ENCODE measurements at places on chromosomes 12 and 14.

- no peak for DNase-seq
These were observed 260.7 kb downstream of the CCDC59 start for GRCh38 chr12:82097438-82097837.

DNA sequence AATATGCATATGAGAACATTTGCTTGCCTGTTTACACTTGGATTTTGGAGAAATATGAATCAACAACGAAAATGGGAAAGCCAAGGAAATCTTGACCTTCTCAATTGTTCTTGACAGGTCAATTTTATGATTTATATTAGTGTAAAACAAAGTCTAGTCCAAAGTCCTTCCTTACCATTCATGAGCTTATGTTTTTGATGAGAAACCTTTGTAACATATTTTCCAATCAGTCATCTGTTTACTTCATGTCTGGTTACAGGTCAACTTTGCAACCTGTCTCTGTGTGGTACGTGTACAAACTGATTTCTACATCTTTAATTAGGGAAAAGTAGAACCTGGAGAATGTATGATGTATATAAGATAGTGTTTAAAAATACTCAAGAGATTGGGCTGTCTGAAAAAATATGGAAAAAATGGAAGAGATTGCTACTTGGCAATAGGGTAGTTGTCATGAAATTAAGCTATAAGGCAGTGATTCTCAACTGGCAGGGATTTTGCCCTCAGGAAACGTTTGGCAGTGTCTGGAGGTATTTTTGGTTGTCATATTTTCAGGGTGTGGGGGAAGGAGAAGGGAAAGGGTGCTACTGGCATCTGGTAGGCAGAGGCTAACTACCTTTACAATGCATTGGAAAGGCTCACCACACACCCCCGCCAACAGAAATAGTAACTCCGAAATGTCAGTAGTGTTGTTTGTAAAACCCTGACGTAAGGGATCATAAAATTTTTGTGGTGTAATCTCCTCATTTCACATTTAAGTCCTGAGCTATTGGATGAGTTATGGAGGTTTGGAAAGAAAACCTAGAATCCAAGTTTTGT lies 110.4 kb upstream of the PTPRB start:
- no peak for DNase-seq

GRCh38 chr12:124687174-124687902 lies 119.9 kb upstream of the NCOR2 start:
- no peak for DNase-seq

GRCh38 chr12:100758083-100758482 lies 36.5 kb upstream of the ANO4 start:
- DNase-seq: no peak

DNA sequence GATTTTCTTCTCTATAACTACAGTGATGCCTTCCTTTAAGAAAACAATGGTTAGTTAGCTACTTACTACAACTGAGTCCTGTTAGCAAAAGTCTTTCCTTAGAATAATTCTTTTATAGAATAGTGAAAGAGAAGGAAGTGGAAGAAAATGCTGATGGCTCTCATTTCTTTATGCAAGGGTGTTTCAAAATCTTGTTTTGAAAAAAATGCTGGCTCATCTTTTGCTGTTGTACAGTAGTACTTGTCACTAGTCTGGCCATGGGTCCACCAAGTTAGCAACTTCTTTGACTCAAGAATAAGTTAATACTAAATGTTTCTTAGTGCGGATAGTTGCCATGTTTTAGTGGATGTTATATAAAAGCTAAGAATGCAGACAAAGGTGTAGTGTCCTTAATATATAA lies 225.4 kb downstream of the PTPRO start:
- peak; percentile 27 for DNase-seq

Measured in hematopoietic multipotent progenitor cell treated with erythropoietin and hydrocortisone succinate and interleukin-3 and kit ligand, for 6 days (in vitro differentiated cells).